ENCODE measurements at places on chromosomes 6 and 20.

GRCh38 chr6:25746968-25747367 lies 7.6 kb upstream of the SLC17A4 start:
- no peak for DNase-seq

DNA sequence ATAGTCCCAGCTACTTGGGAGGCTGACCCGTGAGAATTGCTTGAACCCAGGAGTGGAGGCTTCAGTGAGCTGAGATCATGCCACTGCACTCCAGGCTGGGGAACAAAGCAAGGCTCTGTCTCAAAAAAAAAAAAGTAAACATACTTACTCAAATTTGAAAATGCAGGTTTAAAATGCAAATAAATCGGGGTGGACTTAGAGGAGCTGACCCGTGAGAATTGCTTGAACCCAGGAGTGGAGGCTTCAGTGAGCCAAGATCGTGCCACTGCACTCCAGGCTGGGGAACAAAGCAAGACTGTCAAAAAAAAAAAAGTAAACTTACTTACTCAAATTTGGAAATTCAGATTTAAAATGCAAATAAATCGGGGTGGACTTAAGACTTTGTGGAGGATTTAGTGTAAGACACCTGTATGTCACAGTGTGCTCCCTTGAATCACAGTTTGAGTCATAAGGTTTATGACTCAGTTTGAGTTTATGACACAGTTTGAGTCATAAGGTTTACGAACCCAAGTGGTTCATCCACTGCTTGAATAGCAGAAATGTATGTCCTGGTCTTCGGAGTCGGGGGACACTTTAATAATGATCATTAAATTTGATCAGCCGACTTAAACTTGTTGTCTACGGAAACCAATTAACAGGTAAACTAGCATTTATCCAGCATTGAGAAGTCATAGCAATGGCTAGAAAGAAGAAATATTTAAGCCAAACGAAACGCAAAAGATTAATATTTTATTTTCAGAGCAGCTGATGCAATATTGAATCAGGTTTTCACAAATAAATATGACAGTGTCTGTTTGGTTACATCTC lies 6.8 kb upstream of the MRPS10 start:
- DNase-seq, result no peak

- DNase-seq, result no peak
These were observed 24.7 kb upstream of the MROH8 start for GRCh38 chr20:37204056-37204455.

DNA sequence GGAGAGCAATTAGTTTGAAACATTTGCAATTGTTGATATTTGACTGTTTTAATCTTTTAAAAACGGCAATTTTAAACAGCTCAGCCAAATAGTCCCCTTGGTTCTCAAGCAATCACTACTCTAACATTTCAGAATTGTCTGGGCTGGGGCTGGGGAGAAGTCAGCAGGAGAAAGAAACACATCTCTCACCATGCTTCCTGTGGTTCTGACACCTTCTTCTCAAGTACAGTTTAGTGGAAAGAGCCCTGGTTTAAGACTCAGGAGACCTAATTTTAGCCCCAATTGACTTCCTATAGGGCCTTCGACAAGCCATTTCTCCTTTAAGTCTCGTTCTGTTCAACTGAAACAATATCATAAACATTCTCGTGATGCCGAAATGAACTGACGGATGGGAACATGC lies 168.4 kb upstream of the CDYL start:
- no peak for DNase-seq

DNA sequence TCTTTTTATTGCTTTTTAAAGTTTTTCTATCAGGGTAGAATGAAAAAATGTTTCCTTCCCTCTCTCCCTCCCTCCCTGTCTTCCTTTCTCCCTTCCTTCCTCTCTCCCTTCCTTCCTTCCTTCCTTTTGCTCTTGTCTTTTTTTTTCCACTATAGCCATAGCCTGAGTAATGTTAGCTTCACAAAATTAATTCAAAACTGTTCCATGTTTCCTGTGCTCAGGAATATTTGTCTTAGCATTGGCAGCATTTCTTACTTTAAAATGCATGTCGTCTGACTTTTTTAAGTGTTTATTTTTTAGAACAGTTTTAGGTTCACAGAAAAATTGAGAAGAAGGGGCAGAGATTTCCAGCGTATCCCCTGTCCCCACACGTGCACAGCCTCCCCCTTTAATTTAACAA lies 730.8 kb upstream of the CITED2 start:
- DNase-seq, result no peak
